ENCODE measurements at places on chromosomes 1 and 21.
A peak's percentile ranks its signal among the peaks of the same experiment; 100 is the strongest.

DNA sequence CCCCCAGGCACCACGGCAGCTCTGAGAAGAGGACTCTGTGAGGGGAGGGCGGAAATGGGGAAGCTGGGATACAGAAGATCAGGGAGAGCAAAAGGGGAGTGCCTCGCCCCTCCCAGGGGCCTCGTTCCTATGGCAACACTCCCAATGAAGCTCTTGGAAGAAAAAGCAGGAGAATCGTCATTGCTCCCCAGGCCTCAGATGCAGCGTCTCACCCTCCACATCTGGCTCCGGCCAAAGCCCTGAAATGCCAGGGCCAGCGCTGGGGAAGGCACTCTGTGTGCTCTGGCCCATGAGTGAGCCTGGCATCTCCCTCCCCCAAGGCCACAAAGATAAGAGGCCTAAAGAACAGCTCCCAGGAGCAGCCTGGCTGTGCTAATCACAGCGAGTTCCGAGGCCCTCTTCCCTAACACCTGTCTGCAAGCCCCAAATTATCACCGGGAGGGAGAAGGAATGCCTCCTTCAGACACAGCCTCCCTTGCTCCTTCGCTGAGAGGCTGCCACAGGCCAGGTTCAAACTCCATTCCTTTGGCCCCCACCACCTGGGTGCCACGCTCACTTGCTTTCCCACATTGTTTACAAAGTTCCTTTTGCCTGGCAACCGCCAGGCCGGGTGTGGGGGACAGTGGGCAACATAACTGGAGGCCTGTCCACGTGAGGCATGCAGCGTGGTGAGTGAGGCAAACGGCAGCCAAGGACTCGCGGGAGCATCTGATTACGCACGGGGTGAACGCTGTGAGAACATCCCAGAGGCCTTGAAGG is 27.8 kb downstream of the ECE1 start:
- H3K27me3 ChIP-seq: no peaks in the 10 kb centered on the region
- no peak overlapping the region for H3K4me3 ChIP-seq
- H3K27ac ChIP-seq: peak overlapping the region; percentile 59
- H3K36me3 ChIP-seq: peaks cover 53% of the 10 kb centered on the region

DNA sequence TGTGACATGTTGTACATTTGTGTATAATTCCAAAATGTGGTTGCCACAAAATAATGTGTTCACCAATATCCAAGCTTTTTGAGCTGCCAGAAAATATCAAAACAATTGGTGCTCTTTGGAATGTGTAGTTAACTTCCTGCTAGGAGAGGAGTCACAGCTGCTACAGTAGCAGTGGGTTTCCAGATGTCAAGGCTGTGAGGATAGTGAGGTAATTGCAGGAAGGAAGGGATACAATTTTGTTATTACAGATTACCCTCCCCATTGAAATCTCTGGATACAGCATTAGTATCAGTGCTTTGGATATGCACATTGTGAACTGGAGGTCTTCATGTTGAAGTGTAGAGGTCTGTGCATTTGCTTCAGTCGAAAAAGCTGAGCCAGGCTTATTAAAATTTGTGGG is 253.2 kb downstream of the PTPRC start:
- peak; percentile 63 for DNase-seq
- H3K36me3 ChIP-seq: peaks cover under 1% of the 10 kb centered on the region
- H3K27me3 ChIP-seq: no peaks in the 10 kb centered on the region
- peak overlapping the region; percentile 53 for H3K27ac ChIP-seq
- no peak overlapping the region for H3K4me3 ChIP-seq

DNA sequence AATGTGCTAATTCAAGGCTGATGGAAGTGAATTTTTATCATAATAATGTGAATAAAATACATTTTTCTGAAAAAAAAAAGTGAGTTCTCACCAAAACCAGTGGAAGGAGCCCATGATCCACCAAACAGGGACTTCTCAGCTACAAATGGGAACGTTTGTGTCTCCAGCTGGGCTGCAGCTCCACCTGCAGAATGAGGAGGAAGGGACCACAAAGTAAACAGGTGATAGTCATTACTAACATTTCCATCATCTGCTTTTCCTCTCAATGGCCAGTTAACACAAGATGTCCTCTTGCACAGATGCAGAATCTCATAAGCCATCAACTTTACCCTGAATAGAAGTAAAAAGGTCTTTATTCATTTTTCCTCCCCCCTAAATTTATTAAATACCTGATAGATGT is 246.2 kb downstream of the MRPL39 start:
- no peak for DNase-seq
- no peaks in the 10 kb centered on the region for H3K36me3 ChIP-seq
- no peaks in the 10 kb centered on the region for H3K27me3 ChIP-seq
- H3K4me1 ChIP-seq: no peaks in the 10 kb centered on the region
- H3K27ac ChIP-seq: no peak overlapping the region

GRCh38 chr21:35048706-35049617 is at the start of gene RUNX1:
RUNX1 (minus strand) TSS chr21:35049302.
- peak; percentile 78 for DNase-seq
- peaks cover 15% of the 10 kb centered on the region for H3K4me1 ChIP-seq

GRCh38 chr1:111448482-111448917 is 556 bp downstream of the WDR77 start:
- peaks cover 3% of the 10 kb centered on the region for H3K4me1 ChIP-seq
- peak overlapping the region; percentile 99 for H3K4me3 ChIP-seq
- H3K36me3 ChIP-seq: peaks cover 62% of the 10 kb centered on the region
- no peak for DNase-seq
- no peaks in the 10 kb centered on the region for H3K27me3 ChIP-seq

- H3K4me1 ChIP-seq: peaks cover 8% of the 10 kb centered on the region
- DNase-seq: peak; percentile 100
- peak overlapping the region; percentile 99 for H3K27ac ChIP-seq
- no peak overlapping the region for H3K4me3 ChIP-seq
- peaks cover 6% of the 10 kb centered on the region for H3K36me3 ChIP-seq
Measured at GRCh38 chr1:233113009-233113879, 162.8 kb downstream of the NTPCR start.

DNA sequence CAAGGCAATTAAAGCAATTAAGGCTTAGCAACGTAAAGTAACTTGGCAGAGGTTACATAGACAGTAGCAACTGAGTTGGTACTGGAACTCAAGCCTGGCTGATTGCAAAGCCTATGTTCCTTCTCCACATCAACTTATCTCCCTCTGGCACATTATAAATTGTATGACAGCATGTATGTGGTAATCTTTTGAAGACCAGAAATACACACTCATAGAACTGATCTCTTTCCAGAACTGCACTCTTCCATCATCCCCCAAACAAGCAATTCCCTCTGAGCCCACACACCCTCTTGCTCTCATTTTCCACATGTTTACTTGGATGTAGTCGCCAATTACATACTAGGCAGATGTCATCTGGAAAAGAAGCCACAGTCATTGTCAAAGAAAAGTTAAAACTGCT is 502.2 kb downstream of the PLPP3 start:
- no peak overlapping the region for H3K27ac ChIP-seq
- H3K4me3 ChIP-seq: no peak overlapping the region
- no peaks in the 10 kb centered on the region for H3K27me3 ChIP-seq
- no peaks in the 10 kb centered on the region for H3K36me3 ChIP-seq
- no peak for DNase-seq
- no peaks in the 10 kb centered on the region for H3K4me1 ChIP-seq

- no peak for DNase-seq
- no peaks in the 10 kb centered on the region for H3K27me3 ChIP-seq
- no peak overlapping the region for H3K27ac ChIP-seq
- H3K4me1 ChIP-seq: no peaks in the 10 kb centered on the region
- no peaks in the 10 kb centered on the region for H3K36me3 ChIP-seq
Measured at GRCh38 chr1:184759651-184760050, 5.0 kb upstream of the EDEM3 start.

GRCh38 chr21:16192902-16193301 is 463.1 kb downstream of the USP25 start:
- no peak overlapping the region for H3K27ac ChIP-seq
- H3K27me3 ChIP-seq: no peaks in the 10 kb centered on the region
- peaks cover 2% of the 10 kb centered on the region for H3K4me1 ChIP-seq
- H3K36me3 ChIP-seq: no peaks in the 10 kb centered on the region
- H3K4me3 ChIP-seq: no peak overlapping the region
- DNase-seq: no peak

- H3K27me3 ChIP-seq: no peaks in the 10 kb centered on the region
- peaks cover 4% of the 10 kb centered on the region for H3K4me1 ChIP-seq
- H3K27ac ChIP-seq: no peak overlapping the region
- H3K36me3 ChIP-seq: no peaks in the 10 kb centered on the region
Measured at GRCh38 chr1:219088778-219089557, 84.7 kb upstream of the LYPLAL1 start.

DNA sequence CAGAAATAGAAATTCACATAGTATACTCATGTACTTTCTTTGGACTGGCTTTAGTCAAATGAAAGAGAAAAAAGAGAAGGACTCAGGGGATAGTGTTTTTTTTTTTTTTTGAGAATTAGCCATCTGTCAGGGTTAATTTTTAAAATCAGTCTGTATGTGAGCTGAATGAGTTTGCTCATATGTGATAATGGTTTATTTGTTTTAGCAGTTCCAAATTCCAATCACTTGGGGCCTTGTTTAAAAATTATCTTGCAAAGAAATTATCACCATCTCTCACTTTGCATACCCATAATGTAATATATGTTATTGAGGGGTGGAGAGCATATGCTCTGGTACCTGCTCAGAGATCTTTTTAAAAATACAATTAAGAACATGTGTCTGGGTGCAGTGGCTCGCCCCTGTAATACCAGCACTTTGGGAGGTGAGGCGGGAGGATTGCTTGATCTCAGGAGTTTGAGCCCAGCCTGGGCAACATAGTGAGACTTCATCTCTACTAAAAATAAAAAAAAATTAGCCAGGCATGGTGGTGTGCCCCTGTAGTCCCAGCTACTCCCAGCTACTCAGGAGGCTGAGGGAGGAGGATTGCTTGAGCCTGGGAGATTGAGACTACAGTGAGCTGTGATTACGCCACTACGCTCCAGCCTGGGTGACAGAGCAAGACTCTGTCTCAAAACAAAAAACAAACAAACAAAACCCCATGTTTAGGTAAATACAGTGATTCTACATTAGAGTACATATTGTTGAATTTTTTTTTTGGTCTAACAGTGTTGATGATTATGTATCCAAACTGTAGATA is 19.7 kb downstream of the GNAI3 start:
- H3K27ac ChIP-seq: peak overlapping the region; percentile 32
- H3K4me3 ChIP-seq: no peak overlapping the region
- peaks cover 8% of the 10 kb centered on the region for H3K4me1 ChIP-seq
- no peaks in the 10 kb centered on the region for H3K27me3 ChIP-seq
- no peak for DNase-seq
- no peaks in the 10 kb centered on the region for H3K36me3 ChIP-seq

DNA sequence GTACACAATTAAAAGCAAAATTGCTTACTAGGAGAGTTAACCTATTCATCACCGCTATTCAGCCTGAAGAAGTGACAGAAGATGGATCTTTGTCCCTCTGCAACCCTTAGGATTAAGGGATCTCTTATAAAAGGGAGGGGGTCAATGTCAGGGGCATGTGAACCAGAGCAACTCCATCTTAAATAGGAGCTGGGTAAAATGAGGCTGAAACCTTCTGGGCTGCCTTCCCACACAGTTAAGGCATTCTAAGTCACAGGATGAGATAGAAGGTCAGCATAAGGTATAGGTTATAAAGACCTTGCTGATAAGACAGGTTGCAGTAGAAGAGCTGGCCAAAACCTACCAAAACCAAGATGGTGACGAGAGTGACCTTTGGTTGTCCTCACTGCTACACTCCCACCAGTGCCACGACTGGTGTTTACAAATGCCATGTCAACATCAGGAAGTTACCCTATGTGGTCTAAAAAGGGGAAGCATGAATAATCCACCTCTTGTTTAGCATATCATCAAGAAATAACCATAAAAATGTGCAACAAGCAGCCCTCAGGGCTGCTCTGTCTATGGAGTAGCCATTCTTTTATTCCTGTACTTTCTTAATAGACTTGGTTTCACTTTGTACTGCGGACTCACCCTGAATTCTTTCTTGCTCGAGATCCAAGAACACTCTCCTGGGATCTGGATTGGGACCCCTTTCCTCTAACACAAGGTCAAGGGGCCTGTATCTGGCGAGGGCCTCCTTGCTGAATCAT is 35.3 kb upstream of the NEK2 start:
- no peaks in the 10 kb centered on the region for H3K4me1 ChIP-seq
- DNase-seq: no peak
- H3K4me3 ChIP-seq: no peak overlapping the region

Measured in mesenchymal stem cell (in vitro differentiated cells and primary cell).